ENCODE measurements at places on chromosomes 1 and 21.

DNA sequence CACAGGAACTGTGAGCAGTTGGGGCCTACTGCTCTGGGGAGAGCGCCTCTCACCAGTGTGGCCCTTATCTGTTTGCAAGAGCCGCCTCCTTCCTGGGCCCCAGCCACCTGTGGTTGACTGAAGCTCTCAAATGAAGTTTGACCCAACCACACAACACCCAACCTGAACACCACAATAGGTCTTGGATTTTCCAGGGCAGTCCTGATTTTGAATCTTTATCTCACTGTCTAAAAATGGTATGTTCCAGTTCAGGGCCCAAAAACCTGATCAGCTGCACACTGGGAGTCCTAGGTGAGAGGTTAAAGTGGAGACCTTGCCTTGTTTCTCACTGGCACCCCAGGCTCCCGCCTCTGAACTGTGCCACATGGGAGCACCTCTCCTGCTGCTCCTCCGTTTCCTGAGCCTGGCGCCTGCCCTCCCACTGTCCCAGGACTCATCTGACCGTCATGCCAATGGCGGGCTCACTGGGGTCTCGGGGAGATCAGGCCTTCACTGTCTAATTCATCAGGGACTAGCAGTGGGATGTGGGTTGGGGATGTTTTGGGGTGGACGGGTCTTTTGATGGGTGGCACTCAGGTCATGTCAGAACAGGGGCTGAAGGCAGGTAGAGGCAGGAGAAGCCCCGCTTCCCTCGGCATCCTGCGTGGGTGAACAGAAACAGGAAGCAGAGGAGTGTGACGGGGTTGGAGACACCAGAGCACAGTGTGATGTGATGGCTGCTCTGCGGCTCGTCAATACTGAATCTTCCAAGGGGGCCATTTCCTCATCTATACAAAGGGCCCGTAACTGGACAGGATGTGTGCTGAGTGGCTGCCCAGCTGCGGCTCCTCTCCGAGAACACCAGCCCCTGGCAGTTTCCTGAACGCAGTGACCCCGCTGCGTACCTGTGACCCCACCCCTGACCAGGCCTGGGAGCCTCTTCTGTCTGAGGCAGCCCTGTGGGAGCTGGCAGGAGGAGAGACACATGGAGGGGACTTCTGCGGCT, 59.6 kb upstream of the ITPKB start:
- DNase-seq, result peak; percentile 85

DNA sequence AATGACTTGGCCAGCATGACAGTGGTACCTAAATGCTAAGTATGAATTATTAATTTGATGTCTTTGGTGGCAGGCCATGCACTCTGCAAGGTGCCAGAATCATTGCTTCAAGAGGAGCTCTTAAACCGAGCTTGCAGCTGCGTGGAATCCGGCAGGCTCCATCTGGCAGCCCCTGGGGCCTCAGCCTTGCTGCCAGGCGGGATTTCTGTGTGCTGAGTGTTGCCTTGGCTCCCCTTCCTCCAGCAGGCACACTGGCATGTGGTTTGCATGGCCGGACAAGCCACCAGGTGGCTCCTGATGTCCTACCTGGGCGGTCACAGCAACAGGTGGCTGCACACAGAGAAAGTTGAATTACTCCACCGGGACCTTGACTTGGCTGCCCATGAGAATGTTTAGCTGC, 155.4 kb downstream of the URB2 start:
- no peak for DNase-seq

DNA sequence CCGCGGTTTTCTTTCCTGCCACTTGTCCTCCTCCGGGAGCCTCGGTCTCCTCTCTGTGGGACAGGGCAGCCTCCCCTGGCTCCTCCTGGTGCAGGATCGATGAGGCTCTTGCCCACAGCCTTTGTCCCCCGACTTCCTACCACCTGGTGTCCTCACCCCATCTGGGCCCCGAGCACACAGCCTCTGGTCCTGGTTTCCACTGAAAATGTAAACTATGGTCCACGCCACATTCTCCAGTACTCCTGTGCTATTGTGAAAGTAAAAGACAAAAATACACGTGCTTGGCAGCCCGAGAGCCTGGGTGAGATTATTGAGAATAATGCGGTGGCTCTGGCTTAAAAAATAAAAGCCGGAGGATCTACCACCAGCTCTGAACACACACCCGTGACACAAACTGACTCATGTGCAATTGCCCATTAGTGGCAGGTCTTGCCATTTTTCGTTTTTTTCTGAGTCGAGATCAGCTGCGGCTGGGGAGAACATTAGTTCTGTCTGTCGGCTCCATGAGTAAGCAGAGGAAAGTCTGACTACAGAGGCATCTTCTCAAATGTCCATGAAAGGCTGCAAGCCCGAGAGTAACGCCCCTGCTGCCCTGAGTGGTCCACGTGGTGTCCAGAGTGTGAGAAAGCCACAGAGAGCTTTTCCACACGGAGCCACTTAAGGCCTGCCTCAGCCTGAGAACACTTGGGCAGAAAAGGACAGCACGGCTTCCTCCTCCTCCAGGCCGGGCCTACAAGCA, 5.7 kb upstream of the COL6A2 start:
- DNase-seq, result no peak

- DNase-seq, result no peak
These were observed 654.6 kb downstream of the ADGRL2 start for GRCh38 chr1:82455342-82455741.

GRCh38 chr1:245577191-245578157, 422.7 kb downstream of the KIF26B start:
- no peak for DNase-seq

- DNase-seq, result no peak
These were observed 328.6 kb downstream of the PLPP3 start for GRCh38 chr1:56250809-56251208.

- DNase-seq, result no peak
These were observed 42.0 kb upstream of the PCBP3 start for GRCh38 chr21:45601551-45601950.

DNA sequence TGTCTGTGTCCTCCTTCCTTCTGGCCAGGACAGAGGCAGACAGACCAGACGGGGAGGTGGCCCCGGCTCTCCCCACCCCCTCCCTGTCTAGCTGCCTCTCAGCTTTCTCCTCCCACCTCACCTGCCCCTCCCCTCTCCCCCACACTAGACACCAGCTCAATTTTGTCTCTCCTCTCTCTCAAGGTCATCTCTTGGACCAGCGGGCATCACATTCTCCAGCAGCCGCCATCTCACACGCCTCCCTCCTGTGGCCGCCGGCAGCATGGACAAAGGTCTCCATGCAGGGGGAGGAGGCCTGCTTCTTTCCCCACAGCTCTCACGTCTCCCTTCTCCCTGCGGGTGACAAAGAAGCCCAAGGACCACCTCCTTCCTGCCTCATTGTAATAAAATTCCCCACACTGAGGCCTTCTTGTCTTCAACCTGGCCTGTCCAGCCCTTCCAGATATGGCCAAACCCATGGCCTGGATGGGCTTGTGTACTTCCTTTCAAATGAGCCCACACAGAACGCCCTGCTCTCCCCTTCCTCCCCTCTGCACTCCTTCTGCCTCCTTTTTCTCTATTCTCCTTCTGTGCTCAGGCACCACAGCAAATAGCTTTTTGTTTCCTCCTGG, 14.6 kb downstream of the OPTC start:
- DNase-seq, result no peak

GRCh38 chr1:169060043-169060722, 46.3 kb upstream of the ATP1B1 start:
- no peak for DNase-seq

DNA sequence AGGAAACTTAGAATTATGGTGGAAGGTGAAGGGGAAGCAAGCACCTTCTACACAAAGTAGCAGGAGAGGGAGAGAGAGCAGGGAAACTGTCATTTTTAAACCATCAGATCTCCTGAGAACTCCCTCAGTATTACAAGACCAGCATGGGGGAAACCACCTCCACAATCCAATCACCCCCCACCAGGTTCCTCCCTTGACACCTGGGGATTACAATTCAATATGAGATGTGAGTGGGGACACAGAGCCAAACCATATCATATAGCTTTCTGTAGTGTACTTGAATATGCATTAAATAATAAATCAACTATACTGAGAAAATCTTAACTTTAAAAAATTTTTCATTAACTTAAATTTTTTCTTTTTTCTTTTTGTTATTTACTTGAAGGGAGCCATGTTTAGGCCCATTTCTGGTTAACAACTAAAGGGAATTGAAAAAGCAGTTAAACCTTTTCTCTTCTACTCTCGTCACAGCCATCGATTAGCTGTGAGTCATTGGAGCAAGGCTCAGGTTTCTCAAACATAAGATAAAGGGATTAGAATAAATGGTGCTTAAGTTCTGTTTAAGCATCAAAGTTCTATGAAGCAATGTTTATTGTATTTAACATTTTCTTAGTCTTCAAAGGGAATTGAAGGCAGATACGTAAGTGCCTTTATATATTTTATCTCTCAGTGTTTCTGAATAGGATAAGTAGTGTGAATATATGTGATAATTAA, 72.2 kb upstream of the DPT start:
- no peak for DNase-seq

- no peak for DNase-seq
These were observed 2.1 kb downstream of the TESK2 start for GRCh38 chr1:45488666-45489377.

Data from hematopoietic multipotent progenitor cell treated with erythropoietin and hydrocortisone succinate and interleukin-3 and kit ligand, for 6 days (in vitro differentiated cells).